ENCODE measurements at places on chromosomes 12 and 14. TPM values are rescaled to one million over a fixed set of nuclear protein-coding genes. Genes with fewer than 3 reads are reported as not detected.

- no peak for DNase-seq
Measured at GRCh38 chr12:26251600-26251999, 56.2 kb downstream of the SSPN start.

GRCh38 chr12:33653362-33653761, 213.7 kb upstream of the SYT10 start:
- no peak for DNase-seq

DNA sequence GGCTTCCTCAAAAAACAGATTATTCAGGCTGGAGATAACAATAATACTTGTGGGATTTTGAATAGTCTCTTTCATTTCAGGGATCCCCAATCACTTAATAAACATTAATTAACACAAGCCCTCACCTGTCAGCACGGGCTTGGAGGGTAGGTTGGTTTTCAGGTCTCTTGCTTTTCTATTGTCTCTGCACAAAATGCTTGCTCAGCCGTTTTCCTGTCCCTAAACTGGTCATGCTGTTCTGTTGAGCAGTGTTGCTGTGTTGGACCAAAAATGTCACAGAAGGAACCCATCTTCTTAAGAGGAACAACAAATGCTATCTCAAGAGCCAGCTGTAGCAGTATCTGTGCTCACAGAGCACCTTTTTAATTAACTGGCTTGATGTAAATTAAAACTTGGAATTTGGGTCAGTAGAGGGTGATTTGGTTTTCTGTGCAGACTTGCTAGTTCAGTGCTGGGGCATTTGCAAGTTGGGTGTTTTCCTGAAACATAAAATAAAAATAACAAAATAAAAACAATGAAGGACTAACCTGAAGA, 231.8 kb upstream of the CRY1 start:
- DNase-seq, result no peak

The SLC5A8 gene
- total RNA-seq, result not detected

The NKX2-8 gene
- total RNA-seq, result not detected

DNA sequence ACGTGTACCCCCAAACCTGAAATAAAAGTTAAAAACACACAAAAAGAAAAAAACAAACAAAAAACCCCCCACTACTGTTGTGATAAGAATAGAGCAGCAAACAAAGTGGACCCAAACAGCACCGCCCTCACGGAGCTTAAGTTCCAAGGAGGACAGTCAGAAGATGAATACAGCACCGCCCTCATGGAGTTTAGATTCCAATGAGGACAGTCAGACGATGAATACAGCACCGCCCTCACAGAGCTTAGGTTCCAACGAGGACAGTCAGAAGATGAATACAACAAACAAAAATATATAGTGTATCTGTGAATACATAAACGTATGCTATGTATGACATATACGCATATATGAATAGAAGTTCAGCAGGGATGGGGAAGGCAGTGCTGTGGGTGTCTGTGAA, 353.8 kb downstream of the GLT1D1 start:
- no peak for DNase-seq

Data from activated CD4-positive, alpha-beta T cell treated with anti-CD3 and anti-CD28 coated beads, Interleukin-2, amount 10 ng/mL, durations not matched to agents 24 days and 14 days (primary cell).